Activated naive CD4-positive, alpha-beta T cell treated with anti-CD3 and anti-CD28 coated beads for 36 hours (primary cell): ENCODE measurements at places on chromosomes 12 and 14.

DNA sequence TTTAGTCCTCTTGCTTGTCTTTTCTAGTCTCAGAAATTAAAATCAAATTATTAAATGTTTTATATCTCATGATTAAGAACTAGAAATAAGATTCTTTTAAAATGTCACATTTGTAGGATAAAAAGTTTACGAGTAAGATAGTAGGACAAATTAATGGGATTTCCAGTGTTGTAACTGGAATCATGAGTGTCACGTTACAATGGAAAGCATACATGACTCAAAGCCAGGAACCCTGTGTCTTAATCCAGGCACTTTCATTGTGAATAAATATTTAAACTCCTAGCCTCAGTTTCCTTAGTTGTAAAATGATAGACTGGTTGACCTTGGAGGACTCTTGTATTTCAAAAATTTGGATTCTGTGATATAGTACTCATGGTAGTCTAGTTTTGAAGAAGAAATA lies 84.9 kb downstream of the MIA2 start:
- no peak for DNase-seq

GRCh38 chr12:28568704-28569103 lies 378.4 kb downstream of the CCDC91 start:
- DNase-seq, result no peak

GRCh38 chr14:90341784-90342183 lies 10.0 kb upstream of the NRDE2 start:
- DNase-seq, result no peak

DNA sequence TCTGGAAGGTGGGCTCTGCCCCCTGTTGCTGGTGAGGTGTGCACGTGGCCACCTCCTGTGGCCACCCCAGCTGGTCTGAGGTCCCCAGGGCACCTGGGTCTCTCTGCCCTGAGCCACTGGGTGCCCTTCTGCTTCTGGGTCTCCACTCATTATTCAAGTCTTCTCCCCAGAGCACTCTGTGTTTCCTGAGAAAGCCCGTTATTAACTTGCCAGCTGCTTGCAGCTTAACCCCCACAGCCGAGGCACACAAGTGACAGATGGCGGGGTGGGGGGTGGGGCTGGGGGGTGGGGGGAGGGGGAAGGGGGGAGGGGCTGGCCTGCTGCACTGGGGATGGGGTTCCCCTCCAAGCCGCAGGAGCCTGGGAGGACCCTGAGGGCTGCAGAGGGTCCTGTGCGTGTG lies 40.5 kb downstream of the FBRSL1 start:
- DNase-seq, result no peak

- no peak for DNase-seq
Observed at GRCh38 chr12:115657081-115658013, 620.1 kb downstream of the MED13L start.

GRCh38 chr12:123996581-123996980 lies 23.6 kb downstream of the ZNF664 start:
- no peak for DNase-seq

DNA sequence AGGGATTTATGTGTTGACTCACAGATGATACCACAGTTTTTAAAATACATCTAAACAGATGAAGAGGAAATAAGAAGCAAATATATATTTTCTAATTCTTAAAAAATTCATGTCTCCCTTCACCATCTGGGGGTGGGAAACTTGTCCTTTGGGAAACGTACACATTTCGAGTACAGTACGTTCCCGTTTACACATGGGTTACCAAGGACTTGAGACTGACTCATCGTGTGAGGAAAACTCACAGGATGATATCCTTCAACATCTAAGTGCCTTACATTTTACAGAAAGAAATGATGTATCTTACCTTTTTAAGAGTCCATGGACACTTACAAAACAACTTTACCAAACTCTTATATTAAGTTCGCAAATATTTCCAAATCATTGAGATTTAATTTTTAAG lies 16.0 kb upstream of the FBLN5 start:
- DNase-seq, result no peak

DNA sequence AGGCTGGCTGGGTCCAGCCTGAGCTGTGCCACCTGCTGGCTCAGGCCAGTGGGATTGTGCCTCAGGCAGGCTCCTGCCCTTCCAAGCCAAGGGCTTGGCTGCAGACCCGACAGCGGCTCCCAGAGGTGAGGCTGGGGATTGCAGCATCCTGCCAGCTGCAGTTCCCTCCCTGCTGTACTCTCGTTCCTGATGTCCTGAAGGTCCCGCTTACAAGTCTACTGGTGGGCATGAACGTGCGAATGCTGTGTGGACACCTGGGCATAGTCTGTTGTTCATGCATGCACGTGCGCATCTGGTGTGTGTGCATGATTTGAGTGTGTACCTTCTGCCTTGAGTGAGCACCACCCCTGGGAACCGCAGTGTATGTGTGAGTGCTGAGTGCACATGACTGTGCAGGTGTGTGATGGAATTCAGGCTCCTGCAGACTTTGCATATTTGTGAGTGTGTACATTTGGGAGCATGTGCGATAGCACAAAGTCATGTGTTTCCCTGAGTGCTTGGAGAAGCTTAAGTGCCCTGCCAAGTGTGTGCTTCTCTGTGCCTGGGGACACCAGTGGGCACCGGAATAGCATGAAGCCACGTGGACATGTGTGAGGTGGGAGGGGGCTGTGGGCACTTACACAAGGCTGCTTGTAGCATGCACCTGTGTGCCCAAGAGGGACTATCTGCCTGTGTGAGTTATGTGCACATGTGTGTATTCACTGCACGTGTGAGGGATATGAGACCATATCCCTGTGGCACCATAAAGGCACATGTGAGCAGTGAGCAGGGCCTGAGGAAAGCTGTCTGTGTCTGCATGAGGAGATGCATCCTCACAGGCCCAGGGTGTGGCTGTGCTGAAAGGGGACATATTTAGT lies 19.3 kb upstream of the KRT7 start:
- peak; percentile 78 for DNase-seq

DNA sequence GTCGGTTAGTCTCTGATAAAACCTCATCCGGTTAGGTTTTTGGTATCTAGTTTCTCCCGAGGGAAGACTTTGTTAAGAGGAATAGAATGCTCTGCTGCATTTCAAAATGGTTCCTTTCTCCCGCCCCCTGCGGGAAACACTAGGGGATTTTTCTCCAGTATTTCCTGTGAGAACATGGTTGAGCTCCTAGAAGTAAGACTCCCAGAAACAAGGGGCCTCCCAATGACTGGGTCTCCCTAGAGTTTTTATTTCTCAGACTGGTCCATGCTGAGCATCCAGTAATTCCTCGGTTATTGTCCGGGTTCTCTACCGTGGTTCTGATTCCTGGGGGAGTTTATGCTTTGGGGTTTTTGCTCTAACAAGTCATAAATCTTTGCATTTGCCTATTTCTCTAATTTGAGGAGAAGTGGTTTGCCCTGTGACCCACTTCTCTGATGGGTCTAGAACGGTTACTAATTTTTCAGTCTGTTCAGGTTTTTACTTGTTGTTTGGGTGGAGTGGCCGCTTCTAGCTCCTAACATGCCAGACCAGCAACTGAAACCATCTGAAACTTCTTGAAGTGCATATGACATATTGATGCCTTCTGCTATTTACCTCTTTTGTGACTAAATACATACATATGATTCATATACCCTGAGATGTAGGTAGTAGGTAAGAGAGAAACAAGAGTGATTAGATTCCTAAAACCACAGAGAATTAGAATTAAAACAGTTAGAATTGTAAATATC lies 25.1 kb downstream of the TESPA1 start:
- peak; percentile 44 for DNase-seq

GRCh38 chr14:64723691-64724577 lies 19.7 kb downstream of the PLEKHG3 start:
- DNase-seq, result no peak
